Renal cortex interstitium (tissue), 15 donors: ENCODE measurements at places on chromosomes 4 and X.

- no peak for DNase-seq
These were observed 137.4 kb upstream of the STIM2 start for GRCh38 chr4:26723216-26723615.

DNA sequence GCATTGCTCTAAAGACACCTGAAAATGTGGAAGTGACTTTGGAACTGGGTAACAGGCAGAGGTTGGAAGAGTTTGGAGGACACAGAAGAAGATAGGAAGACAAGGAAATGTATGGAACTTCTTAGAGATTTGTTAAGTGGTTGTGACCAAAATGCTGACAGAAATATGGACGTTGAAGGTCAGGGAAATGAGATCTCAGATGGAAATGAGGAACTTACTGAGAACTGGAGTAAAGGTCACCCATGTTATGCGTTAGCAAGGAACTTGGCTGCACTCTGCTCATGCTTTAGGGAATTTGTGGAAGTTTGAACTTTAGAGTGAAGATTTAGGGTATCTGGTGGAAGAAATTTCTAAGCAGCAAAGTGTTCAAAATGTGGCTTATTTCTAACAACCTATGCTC lies 99.4 kb downstream of the FAM13A start:
- DNase-seq: no peak

DNA sequence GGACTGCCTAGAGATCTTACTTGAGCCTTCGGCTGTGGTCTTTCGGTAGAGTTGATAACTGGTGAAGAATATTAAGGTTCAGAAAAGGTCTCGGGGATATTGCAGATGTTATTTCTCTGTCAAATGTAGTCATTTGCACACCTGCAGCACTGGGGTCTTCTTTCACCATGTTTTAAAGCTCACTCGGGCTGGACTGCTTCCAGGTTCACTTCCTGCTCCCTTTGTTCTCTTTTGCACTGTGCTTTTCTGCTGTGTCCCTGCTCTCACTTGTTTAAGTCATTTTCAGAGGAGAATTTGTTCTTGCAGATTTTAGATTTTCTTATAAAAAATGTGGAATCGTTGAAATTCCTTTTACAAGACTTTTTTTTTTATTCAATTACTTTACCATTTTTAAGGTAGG lies 68.5 kb downstream of the BMPR1B start:
- DNase-seq: no peak

- DNase-seq: no peak
These were observed at the start of gene WAS for GRCh38 chrX:48683411-48683982. TSS of gene WAS (plus strand) at chrX:48683799. CDS start at chrX:48683854, 55 bp downstream.

- DNase-seq: no peak
These were observed 21.6 kb upstream of the UBA1 start for GRCh38 chrX:47171996-47172395.

DNA sequence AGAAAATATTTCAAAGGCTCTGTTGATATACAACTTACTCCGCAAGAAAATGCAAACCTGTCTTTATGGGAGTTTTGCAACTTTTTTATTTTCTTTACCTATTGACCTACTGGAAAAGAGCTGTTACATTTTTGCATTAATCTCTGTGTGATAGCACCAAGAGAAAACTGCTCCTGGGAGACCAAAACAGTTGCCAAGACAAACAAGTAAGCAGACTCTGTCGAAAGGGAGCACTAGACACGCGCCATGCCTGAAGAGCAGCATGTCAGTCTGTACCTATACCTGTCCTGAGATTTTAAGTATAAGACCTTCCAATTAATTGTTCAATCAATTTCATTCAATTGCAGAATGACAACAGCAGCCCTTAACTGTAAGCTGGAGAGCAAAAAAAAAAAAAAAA lies 56.0 kb upstream of the TECRL start:
- no peak for DNase-seq

- DNase-seq: no peak
These were observed 2.8 kb upstream of the NELFA start for GRCh38 chr4:2011583-2011982.

DNA sequence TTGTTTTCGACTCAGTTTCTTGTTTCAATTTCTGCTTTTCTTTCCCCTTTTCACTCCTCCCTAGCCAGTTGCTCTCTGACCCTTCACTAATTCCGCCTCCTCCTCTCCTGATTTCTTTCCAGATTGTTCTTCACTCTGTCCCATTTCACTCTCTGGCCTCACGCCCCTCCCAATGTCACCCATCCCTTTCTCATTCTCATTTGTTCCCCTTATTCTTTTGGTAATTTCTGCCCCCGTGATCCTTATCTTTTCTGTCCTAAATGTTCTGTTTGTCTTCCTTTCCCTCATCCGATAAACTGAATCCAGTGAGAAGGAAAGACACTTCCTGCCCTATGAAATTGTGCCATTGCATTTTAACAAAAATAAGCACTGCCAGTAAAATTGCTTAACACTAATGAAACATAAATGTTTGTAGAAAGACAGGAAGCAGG lies 94.5 kb upstream of the RASGEF1B start:
- no peak for DNase-seq

DNA sequence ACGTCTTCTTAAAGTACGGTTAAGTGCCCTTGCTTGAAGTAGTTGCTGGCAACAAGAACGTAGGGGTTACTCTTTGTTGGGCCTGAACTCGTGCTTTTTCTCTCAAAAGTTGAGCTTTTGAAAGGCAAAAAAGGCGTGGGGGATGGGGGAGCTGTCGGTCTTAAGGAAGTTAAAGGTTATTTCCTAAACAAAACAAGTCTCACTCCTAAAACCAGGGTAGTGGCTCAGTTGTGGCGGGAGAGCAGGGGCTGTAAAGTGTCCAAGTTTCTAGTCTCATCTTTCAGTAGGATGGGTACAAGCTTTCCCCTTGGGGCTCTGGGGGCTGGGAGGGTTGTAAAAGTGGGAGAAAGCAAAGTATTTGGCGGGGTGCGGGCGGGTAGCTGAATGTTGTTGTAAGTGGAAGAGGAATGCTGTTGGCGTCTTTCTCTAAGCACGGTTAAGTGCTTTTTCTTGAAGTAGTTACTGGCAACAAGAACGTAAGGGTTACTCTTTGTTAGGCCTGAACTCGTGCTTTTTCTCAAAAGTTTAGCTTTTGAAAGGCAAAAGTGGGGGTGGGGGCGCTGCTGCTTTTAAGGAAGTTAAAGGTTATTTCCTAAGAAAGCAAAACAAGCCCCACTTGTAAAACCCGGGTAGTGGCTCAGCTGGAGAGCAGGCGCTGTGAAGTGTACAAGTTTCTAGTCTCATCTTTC lies 904 bp upstream of the WDR1 start:
- no peak for DNase-seq
